ENCODE measurements at places on chromosomes 5 and 9.

DNA sequence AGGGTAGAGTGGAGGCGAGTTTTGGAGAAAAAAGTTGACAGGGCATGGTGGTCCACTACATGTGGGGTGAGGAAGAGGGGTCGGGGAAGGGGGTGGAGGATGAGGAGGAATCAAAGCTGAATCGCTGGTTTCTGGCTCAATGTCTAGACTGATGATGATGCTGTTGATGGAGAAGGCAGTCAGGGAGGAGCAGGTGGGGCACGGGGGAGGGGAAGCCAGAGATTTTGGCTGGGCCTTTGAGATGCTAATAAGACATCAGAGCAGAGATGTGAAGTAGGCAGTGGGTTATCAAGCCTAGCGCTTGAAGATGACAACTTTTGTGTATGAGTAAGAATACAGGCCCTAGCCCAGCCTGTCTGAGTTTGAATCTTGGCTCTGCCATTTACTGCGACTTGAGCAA, 32.4 kb upstream of the TTC23L start:
- DNase-seq = no peak

- DNase-seq = peak; percentile 56
Observed at GRCh38 chr9:93801120-93801519, 154.0 kb downstream of the BARX1 start.

GRCh38 chr9:81595887-81596543, 93.3 kb downstream of the TLE1 start:
- DNase-seq = no peak

- DNase-seq = no peak
Observed at GRCh38 chr9:90508940-90509339, 133.7 kb downstream of the DIRAS2 start.

DNA sequence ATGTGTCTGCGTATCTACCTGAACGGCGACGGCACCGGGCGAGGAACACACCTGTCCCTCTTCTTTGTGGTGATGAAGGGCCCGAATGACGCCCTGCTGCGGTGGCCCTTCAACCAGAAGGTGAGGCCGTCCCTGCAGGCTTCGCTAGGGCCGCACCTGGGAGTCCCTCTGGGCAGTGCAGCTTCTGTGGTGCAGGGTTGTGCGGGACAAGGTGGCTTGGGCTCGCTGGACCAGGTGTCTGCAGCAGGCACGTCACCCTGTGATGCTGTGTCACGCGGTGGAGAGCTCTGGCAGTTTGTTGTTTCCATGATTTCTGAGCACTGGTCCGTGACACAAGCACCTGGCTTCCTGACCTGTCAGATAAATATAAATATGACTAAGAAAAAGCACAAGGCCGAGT, 20.7 kb downstream of the FBXW5 start:
- DNase-seq = no peak

DNA sequence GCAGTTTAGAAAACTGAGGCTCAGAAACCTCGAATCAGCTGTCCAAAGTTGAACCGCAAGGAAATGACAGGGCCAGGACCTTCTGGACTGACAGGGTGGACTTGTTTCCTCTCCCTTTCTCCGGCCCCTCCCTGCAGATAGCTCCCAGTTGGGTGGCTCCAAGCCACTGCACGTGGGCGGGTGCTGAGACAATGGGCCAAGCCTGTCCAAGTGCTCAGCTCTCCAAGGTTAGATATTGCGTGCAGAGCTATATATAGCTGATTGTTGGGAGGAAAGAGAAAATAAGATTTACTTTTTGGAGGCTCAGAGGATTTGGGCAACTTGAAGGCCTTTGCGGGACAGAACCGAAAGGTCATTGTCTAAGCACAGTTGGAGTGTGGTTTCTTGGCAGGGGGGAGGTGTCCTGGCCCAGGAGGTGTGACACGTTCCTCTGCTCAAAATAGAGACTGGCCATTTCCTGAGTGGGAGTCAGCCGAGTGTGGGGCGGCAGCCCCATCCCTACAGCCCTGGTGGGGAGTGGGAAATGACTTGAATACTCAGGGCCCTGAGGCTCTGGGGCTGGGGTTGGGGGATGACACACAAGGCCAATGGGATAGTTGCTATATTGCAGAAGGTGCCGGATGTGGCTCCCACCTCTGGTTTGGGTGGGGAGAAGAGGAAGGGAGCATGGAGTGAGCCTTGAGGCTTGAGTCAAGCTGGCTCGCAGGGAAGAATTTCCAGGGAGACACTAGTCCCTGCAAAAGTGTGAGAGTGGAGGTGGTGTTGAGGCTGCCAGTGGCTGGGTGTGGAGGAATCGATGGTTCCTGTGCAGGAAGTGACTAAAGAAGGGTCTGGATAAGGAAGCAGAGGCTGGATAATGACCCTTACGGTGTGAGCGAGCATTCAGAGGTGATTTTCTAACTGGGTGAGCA, 44.4 kb upstream of the SMAD5 start:
- peak; percentile 95 for DNase-seq

DNA sequence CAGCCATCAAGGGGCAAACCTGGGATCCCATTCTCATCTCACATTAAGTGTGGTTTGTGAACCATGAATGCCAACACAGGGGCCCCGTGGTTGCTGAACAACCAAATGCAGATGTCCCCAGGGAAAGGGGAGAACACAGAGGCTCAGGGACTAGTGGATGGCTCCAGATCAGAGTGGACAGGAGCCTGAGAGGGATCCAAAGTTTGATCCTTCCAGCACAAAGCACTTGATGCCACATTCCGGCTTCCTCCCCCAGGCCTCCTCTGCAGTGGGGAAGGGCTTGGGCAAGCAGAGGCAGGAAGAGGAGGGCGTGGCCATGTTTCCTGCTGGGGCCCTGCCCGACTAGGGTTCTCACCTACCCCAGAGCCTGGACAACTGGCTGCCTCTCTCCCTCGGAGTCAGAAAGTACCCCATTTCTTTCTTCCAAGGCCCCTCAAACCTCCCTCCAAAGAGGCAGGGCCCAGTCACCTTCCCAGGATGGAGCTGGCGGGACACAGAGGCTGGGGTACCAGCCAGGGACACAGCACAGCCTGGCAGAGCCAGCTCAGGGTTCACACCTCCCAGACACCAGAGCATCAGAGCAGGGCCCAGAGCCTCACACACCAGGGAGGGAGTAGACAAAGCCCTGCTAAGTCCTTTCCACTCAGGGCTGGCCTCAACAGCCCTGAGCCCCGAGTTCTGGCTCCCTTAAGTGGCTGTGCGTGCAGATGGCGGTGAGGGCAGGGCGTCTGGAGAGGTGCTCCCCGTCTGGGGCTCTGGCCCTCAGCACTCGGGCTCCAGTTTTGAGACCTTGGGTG, 4.3 kb upstream of the RNF44 start:
- no peak for DNase-seq

- peak; percentile 83 for DNase-seq
Observed at GRCh38 chr9:13278368-13279246, 885 bp downstream of the MPDZ start.

DNA sequence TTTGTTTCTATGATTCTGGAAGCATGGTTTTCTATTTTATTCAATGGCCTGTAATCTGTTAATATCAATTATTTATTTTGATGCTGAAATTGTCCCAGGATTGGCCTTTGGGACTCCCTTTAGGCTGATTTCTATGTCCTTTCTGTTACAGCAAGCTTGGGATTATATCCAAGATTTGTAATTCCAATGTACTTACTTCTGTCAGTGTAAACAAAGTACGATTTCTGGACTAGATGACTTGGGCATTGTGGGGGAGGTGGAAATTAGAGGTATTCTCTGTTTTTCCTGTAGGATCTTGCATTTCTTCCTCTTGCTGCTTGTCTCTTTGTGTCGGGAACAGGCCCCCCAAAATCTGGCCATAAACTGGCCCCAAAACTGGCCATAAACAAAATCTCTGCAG, 3.7 kb downstream of the PCDHGA12 start:
- DNase-seq = no peak

DNA sequence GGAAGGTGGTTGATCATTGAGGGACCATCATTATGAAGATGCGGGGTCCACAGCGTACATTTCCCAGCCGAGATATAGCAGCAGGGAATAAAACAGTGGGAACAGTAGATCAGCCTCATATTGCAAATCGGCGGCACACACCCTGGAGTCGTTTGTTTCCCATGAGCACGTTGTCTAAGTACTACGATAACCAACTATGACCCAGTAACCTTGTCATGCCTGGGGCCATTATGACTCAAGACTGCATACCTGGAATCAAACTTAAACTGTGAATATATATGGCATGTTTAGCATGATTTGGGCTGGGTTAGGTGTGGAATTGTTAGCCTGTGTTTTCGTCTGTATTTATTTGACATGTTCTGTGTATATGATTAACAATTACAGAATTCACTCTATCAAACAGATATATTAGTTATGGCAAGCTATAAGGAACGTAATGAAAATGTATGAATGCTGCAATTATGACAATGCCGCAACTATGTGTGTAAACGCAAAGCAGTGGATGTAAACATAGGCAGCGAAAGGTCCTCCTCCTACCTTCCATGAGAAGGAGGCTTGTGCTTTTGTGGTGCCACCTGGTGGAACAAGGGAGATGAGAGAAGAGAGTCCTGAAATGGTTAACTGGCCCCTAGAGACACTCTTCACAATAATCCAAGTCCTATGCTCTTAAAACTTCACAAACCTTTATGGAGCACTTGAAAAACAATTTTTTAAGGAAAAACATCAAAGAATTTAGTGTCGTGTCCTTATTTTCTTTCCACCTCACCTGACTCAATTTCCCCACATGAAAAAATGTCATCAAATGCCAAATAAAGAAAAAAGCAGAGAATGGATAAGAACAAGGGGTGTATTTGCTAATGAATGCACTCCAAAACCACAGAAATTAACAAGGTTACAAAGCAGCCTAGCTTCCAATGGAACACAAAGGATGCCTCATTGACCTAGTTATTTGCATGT, 47.1 kb downstream of the SEMA5A start:
- DNase-seq = no peak

- DNase-seq = peak; percentile 78
Observed at GRCh38 chr5:172658961-172659501, 18.0 kb downstream of the NEURL1B start.

DNA sequence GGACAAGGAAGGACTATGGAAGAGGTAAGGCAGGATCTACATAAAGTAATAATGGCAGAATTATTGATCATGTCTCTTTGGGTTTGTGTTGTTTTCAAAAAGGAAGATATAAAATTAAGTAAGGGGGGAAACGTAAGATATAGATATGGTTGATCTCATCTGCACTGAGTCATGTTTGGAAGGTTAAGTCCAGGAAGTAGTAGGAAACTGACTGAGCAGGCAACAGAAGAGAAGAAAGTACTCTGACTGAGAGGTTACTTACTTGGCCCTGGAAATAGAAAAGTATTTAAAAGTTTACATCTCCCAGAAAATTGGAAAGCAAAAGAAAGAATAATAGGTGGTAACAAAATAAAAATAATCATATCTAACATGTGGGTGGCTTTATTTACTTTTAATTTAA, 405.3 kb upstream of the RGMB start:
- no peak for DNase-seq

DNA sequence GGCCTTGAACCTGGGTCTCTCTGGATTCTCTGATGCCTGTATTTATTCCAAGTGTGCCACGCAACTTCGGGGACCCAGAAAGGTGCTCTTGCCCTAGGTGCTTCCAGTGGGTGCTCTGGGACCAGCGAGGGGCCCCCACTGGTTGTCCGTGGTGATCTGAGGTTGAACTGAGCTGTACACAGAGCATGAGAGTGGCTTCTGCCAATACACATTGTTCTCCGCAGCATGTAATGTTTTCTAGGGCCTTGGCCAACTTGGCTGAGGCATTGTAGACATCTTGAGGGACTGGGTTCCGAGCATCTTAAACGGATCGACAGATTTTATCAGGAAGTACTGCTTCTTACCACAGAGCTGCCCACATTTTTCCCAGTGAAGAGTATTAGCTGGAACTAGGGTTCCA, 117.9 kb downstream of the MTX3 start:
- no peak for DNase-seq

DNA sequence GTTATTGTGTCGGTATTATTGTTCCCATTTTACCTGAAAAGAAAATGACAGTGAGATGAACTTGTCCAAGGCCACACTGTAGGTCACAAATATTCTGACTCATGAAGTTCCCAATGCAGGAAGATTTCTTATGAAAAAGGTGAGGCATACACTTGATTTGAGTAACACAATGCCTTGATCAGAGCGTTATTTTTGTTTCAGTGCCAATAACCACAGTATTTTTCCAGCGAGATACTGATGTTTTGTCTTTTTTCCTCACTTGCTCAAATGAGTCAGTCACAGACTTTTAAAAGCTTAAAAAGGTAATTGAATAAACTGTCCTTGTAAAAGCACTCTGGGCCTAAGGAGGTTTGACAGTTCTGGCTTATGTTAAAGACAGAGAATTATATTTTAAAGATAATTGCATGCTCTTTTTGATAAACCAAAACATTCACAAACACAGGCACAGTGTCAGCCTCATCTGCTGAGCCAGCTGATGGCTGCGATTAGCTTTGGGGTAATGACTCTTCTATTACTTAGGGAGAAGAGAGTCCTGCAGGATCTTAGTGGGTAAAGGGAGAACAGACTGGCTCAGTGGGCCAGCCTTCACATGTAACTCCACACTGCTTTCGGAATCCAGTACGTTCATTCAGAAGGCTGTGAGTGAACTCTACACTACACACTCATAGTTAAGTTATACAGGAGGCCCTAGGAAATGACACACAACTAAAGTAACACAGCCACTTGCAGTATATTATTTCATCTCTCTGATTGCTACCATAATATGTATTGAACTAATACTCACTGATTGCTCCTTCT, 165.5 kb upstream of the CD180 start:
- DNase-seq = no peak
